Activated CD4-positive, alpha-beta T cell treated with anti-CD3 and anti-CD28 coated beads, Interleukin-2, Interleukin-4, amounts not matched to agents 100 ng/mL and 50 ng/mL, durations not matched to agents 16 hours and 8 hours (primary cell): ENCODE measurements at places on chromosomes 12 and 14.

DNA sequence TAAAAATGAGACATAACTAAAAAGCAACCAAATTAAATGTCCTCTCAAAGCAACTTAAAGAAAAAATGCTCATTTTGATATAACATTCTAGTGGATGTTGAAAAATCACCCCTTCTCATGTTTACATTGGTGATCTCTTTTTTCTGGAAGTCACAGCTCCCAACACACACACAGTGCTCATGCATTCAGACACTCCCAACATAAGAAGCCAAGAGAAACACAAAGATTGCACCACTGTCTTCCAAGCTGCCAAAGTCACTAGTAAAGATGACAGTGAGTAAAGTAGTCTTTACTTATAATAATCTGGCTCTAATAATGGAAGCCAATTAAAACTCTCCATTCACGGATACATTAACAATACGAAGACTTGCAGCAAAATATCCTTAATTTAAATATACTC is 218.4 kb downstream of the NTF3 start:
- no peak for DNase-seq

- DNase-seq = no peak
Measured at GRCh38 chr12:130525384-130526172, 187.9 kb downstream of the PIWIL1 start.

GRCh38 chr12:66669541-66669940 is 9.3 kb downstream of the GRIP1 start:
- no peak for DNase-seq

DNA sequence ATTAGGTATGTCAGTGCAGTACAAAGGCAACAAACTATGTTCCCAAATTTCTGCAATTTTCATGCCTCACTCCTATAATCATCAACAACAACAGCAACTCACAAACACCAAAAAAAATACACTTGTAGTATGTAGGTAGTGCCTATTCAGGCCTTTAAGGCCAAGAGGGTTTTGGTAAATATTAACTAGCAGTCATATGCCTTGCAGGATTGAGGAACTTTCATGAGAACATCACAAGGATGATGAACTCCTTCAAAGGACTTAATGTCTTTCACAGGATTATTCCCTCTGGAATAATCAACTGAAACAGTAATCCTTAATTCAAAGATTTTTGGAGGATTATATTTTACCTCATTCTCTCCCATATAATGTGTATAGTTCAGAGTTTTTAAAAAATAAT is 293.8 kb downstream of the NOVA1 start:
- no peak for DNase-seq

DNA sequence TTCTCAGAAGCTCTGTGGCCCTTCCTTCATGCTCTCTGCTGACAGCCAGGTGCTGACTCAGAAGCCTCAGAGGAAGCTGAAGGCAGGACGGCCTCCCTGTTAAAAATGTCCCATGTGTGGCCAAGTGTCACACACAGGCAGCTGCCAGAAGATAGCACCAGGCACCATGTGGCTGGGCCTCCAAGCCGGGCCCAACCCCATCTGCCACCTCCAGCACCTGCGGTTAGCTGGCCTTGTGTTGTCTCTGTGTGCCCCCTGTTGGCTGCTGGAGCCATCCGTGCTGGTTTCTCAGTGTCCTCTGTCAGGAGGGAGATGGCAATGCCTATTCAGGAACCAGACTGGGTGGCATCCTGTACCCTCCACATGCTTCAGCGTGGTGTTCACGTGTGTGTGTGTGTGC is 63.2 kb downstream of the TSPAN11 start:
- peak; percentile 12 for DNase-seq

DNA sequence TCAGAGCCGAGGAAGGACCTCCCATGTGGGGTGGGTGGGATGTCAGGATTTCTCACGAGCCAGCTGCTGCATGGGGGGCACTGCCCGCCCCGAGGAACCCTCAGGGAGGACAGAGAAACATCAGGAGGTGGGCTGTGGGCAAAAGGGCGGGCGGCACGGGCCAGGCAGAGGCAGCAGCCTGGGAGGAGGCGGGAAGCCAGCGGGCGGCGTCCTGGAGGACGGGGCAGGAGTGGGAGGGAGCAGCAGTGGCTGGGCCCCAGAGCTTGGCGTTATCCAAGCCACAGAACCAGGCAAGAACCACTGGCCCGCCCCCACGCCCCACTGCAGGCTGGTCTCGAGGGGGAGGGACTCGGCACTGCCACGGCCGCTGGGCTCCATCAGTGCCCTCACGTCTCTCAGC is 2.4 kb downstream of the C14orf180 start:
- no peak for DNase-seq

- no peak for DNase-seq
Measured at GRCh38 chr14:100884456-100884855, 19.1 kb downstream of the RTL1 start.

- DNase-seq = no peak
Measured at GRCh38 chr14:99689266-99690236, 5.5 kb downstream of the CYP46A1 start.

DNA sequence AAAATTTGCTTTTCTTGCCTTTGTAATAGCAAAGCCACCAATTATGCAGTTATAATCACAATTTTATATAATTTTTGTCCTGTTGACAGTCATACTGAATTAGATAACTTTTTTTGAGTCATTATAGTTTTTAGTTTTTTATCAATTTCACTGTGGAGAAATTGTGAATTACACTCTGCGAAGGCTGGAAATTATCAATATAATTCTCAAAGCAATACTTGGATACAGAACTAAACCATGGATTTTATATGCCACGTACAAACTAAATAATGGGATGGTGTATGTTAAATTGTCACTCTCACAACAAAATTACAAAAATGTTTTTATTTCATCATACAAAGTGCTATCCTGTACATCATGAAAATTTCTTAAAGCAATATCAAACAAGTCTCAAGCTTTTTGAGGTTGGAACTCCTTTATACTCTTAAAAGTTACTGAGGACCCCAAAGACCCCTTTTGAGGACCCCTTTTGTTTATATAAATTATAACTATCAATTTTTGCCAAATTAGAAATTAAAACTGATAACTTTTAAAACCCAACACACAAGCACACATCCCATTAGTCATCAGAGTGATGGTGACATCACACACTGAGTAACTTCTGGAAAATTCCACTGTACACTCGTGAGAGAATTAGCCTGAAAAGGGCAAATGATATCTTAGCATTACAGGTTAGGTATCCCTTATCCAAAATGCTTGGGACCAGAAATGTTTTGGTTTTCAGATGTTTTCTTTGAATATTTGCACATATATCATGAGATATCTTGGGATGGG is 19.8 kb upstream of the AQP2 start:
- no peak for DNase-seq

DNA sequence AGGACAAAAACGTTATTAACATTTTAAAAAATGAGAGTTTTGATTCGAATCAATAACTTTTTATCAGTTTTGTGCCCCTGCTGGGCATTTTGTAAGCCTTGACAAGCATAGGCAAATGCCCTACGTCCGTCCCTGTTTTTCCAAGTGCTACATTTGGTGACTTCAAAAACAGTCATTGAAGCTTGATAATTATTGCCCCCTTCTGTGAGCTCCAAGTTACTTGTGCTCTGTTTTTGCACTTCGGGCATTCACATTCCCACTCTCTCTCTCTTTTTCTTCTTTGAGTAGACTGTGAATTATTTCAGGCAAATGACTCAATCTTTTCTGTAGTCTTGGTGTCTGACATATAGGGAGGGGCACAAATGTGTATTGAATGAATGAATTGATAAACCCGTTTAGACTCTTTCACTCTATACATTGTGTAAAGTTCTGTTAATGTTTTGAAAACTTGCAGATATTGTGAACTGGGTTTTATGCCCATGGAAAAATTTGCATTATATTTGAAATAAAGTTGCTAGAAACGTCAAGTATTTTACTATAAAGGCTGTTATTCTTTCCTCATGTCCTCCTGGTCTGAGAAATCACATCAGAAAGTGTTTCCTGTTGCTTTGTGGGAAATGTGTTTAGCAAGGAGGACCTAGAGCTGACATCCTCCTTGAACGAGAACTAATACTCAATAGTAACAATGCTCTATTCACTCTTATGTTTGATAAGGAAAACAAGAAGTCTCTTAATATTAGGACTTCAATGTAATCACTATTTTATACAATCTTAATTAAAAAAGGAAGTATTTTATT is 1.4 kb downstream of the APAF1 start:
- DNase-seq = no peak

- DNase-seq = no peak
Measured at GRCh38 chr14:98374136-98374535, 897.9 kb downstream of the BCL11B start.

GRCh38 chr14:105432657-105433056 is 13.0 kb downstream of the MTA1 start:
- DNase-seq = no peak

- DNase-seq = no peak
Measured at GRCh38 chr14:35877276-35877675, 51.1 kb downstream of the BRMS1L start.

DNA sequence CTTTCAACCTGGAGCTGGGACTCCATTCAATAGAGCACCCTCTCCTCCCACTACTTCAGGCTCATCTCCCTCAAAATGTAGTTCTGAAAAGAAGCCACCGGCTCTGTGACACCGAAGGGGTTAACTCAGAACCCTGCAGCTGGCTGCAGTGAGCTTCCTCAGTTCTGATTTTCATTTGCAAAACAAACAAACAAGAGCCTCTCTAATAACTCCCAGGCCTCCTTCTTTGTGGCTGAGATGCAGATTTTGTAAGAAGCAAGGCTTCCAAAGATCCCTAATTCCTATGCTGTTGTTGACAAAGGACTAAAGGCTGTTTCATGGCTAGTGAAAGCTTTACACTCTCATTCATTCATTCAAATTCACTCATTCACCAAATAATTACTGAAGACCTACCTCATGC is 333.4 kb upstream of the TBX3 start:
- no peak for DNase-seq

GRCh38 chr12:83224012-83224411 is 537.3 kb downstream of the TMTC2 start:
- no peak for DNase-seq

DNA sequence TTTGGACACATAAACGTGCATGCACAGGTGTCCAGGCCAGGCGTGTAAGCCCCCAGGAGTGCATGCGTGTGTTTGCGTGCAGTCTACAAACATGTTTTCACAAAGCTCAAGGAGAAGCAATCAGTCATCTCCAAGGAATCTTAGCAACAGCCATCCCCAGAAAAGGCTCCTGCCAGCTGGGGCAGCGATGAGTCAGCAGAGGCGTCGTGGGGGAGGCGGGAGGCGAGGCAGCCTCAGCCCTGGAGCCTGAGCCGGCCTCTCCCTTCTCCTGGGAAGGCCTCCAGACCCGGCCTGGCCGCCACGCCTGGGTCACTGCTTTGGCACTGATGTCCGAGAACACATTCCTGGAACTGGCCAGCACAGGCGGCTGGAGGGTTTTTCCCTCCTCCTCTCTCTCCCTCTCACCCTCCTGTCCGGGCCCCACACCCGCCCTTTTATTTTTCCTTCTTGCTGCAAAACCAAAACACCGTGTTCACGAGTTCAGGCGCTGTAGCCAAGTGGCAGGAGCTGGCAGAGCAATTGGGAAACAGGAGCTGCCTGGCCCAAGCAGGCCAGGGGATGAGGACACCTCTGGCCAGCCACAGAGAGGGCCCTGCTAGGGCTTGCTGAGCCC is 92.7 kb downstream of the LRRC74A start:
- no peak for DNase-seq

DNA sequence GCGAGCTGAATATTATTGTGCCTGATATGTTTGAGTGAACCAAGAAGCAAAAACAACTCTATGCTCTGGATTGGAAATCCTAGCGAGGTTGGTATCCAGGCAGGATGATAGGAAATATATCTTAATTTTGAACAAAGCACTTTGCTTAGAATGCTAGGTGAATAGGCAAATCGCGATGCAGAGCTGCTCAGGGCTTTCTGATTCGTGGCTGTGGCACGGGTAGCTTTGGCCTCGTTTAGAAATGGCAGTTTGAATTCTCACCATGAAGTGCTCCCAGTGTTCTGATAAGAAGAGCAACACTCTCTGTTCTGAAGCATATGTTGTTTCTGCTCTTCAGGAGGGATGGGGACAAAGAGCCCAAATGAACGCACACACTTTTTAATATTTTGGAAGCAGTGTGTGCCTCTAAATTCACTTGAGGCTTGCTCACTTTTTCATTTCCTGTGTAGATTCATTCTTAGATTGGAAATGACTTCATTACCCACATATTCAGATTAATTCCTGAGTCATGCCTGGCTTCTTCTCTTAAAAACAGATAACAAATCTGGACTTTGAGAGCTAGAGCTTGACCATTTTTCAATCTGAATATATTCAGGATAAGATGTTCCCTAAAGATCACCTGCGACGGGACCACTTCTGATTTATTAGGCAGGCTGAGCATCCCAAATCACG is 200.9 kb downstream of the RPAP3 start:
- peak; percentile 17 for DNase-seq

DNA sequence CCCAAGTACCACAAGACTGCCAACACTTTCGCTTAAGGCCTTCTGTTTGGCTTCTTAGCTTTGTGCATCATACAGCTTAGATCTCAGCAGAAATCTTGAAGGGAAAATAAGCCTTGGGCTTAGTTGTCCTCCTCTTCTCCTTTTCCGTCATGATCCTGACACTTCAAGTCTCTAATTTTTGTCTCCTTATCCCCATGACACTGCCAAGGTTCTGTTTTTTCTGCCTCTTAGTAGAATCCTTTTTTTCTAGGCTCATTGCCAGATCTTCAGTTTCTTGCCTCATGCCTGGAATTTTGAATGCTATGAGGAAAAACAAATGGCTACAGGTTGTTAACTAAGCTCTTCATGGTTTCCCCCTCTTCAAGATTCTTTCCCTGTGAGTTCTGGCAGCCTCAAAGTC is 450.4 kb downstream of the LRFN5 start:
- no peak for DNase-seq

GRCh38 chr12:121781484-121781997 is 11.9 kb downstream of the RHOF start:
- DNase-seq = no peak

DNA sequence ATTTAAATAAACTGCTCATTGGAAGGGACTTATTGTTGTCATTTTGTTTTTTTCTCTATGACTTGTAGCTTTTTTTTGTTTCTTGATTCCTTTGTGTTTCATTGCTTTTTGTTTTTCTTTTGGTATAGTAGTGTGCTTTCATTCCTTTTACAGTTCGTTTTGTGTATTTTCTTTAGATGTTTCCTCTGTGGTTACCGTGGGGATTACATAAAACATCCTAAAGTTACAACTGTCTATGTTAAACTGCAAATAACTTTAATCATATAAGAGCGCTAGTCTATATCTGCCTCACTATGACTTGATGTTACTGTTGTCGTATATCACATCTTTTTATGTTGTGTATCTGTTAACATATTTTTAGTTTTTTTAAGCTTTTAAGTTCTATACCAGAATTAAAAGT is 86.9 kb downstream of the ATF7IP start:
- no peak for DNase-seq
